ENCODE measurements at places on chromosomes 4 and X.

- no peak for DNase-seq
Measured at GRCh38 chrX:53253293-53254020, 27.9 kb downstream of the IQSEC2 start.

GRCh38 chr4:38308728-38309311, 348.6 kb downstream of the PTTG2 start:
- DNase-seq: peak; percentile 53

GRCh38 chr4:20368926-20369325, 117.2 kb downstream of the SLIT2 start:
- no peak for DNase-seq

DNA sequence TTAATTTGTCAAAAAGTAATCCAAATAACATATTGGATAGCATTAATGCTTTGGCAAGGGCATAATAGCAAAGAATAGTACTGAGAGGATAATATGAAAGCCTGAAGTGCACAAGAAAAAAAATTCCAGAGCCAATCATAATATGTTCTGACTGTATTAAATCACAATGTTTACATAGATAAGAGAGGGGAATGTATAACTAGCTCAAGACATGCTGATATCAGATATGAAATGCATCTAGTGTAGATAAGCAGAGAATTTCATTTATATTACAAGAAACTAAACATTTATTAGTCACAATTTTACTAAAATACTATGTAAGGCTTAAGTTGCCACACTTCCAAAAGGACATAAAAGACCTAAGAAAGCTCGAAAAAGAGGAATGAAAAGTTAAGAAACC, 193.3 kb downstream of the BANK1 start:
- DNase-seq: no peak

DNA sequence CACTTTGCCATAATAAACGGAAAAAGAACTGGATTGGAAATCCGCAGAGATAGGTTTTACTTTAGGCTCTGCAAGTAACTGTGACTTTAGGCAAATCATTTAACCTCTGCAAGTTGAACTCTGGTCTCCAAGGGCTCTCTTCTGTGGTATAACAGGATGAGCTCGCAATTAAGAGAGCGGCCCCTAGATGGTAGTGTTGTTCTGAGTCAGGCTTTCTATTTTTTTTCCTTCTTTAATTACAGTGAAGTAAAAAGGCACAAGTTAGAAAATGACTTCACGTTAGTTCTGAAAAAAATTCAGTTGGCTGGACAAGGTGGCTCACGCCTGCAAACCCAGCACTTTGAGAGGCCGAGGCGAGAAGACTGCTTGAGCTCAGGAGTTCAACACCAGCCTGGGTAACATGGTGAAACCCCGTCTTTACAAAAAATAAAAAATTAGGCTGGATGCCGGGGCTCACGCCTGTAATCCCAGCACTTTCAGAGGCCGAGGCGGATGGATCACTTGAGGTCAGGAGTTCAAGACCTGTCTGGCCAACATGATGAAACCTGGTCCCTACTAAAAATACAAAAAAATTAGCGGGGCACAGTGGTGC, 18.0 kb downstream of the RPS3A start:
- peak; percentile 56 for DNase-seq

GRCh38 chr4:123121241-123121907, 199.0 kb upstream of the NUDT6 start:
- no peak for DNase-seq

- no peak for DNase-seq
Measured at GRCh38 chr4:40458109-40458508, 123.0 kb downstream of the CHRNA9 start.

GRCh38 chr4:10942156-10942555, 257.6 kb upstream of the CLNK start:
- DNase-seq: no peak

GRCh38 chr4:161937596-161937995, 226.2 kb downstream of the FSTL5 start:
- no peak for DNase-seq

DNA sequence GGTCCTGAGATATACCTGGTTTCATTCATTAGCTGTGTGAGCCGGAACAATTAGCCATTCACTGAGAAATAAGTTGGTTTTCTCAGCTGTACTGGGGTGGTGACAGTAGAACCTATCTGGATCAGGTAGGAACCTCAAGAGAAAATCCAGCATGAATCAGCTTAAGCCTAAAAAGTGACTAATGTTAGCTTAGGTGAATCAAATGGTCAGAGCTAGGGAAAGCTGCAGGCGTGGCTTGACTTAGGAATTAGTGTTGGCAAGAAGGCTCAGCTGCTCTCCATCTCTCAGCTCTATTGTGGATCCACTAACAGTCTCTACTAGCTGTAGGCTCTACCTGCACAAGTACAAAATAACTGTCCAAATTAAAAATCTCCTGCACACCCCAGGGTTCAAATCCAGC, 1025.5 kb downstream of the RAB28 start:
- DNase-seq: no peak

GRCh38 chr4:8235224-8235623, 34.3 kb upstream of the HTRA3 start:
- DNase-seq: no peak

DNA sequence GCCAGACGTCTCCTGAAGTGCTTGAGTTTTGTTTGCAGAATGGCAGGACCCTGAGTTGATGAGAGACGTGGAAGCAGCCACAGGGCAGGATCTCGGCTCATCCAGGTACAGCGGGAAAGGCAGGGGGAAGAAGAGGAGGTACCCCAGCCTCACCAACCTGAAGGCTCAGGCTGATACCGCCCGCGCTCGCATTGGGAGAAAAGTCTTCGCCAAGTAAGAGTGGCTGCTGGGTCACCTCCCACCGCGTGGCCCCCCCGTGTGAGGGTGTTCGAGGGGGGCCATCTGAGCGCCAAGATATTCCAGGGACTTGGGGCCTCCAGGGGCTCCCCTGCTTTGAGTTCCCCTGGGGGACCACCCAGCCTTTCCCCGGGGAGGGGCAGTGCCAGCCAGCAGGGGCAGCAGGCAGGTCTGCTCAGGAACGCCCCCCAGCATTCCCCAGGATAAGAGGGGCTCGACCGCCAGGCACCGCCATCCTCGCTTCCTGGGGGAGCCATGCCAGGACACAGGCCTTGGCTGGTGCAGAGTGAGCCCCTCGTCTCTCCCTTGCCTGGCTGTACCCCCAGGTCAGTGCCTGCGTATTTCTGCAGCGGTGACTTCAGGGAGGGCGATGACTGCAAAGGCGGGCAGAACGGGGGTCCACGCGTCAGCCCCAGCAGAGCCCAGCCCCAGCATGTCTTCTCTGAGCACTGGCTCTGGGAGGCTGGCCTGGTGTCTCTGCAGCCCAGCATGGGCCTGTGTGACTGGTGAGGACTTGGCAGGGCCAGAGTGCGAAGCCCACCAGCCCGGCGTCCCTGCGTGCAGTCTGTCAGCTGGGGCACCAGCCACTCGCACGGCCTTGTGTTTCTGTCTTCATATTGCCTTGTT, 22.3 kb downstream of the NKX1-1 start:
- no peak for DNase-seq

- no peak for DNase-seq
Measured at GRCh38 chr4:54654753-54655152, 3.0 kb upstream of the KIT start.

DNA sequence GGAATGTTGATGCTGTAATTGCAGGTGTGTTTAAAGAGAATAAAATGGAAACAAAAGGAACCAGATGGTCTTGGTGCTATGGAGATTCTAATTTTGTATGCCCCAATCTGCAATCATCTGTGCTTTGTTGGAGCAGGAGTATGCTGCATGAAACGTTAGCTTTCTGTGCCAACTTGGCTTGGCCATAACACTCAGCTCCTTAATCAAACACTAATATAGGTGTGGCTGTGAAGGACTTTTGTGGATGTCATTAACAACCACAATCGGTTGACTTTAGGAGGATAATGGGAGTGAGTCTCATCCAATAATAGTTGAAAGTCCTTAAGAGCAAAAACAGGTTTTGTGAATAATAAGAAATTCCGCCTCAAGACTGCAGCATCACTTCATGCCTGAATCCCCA, 399.2 kb downstream of the NLGN4X start:
- no peak for DNase-seq

DNA sequence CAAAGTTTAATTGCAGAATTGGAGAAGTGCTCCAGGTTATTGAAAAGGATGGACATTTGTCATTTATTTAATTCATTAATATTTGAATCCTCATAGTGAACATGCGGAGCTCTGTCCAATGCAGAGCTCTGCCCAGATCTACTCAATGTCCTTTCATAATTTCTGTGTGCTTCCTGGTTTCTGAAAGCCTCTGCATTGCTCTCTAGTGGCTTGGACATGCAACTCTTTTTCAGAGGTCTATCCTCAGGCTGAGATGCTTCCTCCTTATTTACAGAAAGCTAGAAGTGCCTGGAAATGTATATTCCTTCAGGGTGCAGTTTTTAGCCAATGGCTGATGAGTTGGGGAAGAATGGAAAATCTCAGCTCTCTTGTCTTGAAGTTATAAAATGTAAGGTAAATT, 786.1 kb upstream of the AADAT start:
- DNase-seq: no peak

GRCh38 chr4:78710536-78710935, 65.6 kb upstream of the BMP2K start:
- DNase-seq: no peak

DNA sequence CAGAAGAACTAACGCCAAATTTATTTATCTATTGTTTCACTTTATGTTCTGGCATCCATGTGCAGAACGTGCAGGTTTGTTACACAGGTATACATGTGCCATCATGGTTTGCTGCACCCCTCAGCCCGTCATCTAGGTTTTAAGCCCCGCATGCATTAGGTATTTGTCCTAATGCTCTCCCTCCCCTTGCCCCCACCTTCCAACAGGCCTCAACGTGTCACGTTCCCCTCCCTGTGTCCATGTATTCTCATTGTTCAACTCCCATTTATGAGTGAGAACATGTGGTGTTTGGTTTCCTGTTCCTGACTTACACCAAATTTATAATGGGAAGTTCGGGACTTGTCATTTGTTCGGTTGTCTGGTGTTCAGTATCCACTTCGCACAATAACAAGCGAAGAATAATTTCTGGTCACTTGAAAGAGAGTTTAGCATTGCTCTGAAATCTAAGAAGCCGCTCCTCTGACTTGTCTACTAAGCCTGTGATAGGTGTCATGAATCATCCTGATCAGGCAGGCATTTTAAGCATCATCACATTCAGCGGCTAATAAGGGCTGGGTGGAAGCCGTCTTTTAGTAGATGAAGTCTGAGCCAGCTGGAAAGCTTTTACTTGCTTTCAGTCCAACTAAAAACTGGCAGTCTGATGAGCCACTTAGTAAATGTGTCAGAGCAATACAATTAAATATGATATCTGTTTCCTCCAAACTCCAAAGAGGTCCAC, 1065.7 kb upstream of the PABPC4L start:
- DNase-seq: no peak

- DNase-seq: peak; percentile 58
Measured at GRCh38 chr4:160129439-160129838, 1026.6 kb downstream of the RAPGEF2 start.

GRCh38 chr4:179626687-179627086, 2184.4 kb upstream of the AGA start:
- DNase-seq: no peak

DNA sequence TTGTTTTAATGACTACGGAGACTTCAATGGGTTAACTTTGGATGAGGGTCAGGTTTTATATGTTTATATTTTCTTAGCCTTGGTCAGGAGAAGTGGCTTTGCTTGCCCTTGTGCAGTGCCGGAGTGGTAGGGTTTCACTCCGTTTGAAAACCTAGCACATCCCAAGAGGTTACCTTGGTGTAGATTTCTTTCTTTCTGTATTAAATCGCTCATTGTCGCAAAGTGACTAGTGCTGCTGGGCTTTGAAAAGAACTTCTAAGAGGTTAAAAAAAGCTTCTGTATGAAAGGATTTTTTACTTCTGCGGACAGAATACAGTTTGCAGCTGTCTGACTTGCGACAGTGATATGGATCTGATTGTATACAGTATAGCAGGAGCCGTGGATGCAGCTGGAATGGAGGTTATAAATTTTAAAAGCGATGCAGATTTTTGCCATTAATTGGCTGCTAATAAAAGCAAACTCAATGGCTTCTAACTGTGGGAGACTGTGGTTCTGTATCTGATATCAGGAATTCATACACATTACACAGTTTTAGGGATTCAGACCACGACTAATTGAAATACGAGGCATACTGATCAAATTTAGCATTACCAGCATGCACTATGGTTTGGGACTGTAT, 340.9 kb upstream of the PITX2 start:
- no peak for DNase-seq

DNA sequence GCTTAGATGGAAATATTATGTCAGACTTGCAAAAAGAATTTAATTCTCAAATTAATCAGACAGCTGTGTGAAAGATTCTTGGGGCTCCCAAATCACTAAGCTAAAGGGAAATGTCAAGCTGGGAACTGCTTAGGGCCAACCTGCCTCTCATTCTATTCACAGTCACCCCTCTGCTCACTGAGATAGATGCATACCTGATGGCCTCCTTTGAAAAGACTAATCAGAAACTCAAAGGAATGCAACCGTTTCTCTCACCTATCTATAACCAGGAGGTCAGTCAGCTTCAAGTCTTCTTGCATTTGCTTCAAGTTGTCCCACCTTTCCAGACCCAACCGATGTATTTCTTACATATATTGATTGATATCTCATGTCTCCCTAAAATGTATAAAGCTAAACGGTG, 882.7 kb downstream of the CENPC start:
- no peak for DNase-seq

- no peak for DNase-seq
Measured at GRCh38 chr4:93403571-93403970, 425.0 kb upstream of the ATOH1 start.

GRCh38 chrX:10486373-10486772, 134.0 kb downstream of the MID1 start:
- no peak for DNase-seq

Measured in SW 1271 (cell line).